H54 (cell line): ENCODE measurements at places on chromosomes 12 and 14.
A peak's percentile ranks its signal among the peaks of the same experiment; 100 is the strongest.

- DNase-seq = no peak
Measured at GRCh38 chr14:59236195-59236594, 47.7 kb downstream of the DAAM1 start.

- DNase-seq = no peak
Measured at GRCh38 chr12:57889500-57889989, 43.0 kb upstream of the CTDSP2 start.

DNA sequence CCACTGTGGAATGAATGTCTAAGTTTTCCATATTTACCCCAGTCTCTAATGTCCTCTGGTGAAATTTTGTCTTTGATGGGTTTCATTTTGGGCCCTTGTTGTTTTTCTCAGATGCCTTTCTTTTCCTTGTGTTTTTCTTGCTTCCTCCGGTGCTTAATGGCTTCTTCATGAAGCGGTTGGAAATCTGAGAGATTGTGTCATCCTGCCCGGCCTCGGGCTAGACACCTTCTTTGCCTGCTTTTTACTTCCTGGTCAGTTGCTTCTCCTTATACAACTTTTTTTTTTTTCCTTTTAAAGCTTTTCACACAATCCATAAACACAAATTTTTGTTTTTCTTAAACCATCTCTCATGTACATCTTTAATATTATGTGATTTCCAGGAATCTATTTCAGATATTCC is 7.1 kb downstream of the ETV6 start:
- no peak for DNase-seq

- no peak for DNase-seq
Measured at GRCh38 chr12:67515679-67516340, 132.7 kb upstream of the DYRK2 start.

DNA sequence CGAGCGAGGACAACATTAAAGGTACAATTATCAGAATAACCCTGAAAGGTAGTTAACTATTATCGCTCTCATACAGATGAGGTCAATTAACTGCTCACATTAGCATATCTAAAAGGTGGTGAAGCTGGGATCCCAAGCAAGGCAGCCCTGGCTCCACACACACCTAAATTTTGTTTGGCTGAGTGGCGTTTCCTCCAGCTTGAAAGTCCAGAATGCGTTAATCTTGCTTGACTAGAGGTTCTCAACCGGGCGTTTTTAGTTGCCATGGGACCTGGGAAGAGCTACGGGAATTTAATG is 531 bp downstream of the DLGAP5 start:
- DNase-seq = no peak

DNA sequence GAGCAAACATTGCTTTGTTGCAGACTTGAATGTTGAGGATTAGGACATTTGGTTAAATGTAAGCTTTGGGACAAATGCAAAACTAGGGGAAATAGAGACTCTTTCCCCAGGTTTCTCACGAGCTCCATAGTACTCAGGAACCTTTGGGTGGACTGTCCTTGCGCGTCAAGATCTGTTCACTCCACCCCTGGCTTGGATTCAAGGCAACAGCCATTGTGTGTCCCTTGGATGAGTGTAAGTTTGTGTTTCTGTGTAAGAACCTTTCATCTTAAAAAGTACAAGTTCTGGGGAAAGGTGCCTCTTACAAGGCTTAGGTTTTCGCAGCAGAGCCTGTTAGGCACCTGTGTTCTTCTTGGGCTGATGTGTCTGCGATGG is 3.7 kb downstream of the SUSD6 start:
- DNase-seq = no peak

DNA sequence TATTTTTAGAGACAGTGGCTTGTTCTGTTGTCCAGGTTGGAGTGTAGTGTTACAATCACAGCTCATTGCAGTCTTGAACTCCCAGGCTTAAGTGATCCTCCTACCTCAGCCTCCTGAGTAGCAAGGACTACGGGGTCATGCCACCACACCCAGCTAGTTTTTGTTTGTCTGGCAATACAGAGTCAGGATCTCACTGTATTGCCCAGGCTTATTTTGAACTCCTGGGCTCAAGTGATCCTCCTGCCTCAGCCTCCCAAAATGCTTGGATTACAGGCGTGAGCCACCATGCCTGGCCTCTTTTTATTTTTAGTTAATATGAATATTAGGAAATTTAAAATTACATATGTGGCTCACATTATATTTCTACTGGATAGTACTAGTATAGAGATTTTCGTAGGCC is 28.9 kb downstream of the PPTC7 start:
- no peak for DNase-seq

DNA sequence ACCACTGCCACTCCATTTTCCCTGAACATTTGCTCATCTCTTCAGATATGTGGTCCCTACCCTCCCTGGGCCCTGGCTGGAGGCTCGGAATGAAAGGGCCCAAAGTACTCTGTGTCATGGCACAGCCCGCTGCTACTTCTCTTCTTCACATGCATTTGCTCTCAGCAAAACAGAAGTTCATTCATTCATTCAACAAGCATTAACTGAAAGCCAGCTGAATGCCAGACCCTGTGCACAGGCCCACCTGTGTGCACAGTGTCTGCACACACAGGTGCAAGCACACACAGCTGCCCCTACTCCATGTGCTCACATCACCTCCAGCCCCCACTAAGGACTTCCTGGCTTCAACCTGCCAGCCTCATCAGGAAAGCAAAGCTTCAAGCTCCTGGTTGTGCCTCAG is 7.8 kb downstream of the WNT1 start:
- no peak for DNase-seq

- no peak for DNase-seq
Measured at GRCh38 chr12:93838193-93838592, 161.0 kb downstream of the CRADD start.

- peak; percentile 89 for DNase-seq
Measured at GRCh38 chr12:53974084-53975063, at the start of gene HOTAIR. Gene HOTAIR (minus strand): TSS chr12:53974954.

GRCh38 chr14:71166180-71166837 is 259.1 kb downstream of the PCNX1 start:
- no peak for DNase-seq

- no peak for DNase-seq
Measured at GRCh38 chr14:47261350-47261749, 414.1 kb downstream of the MDGA2 start.

DNA sequence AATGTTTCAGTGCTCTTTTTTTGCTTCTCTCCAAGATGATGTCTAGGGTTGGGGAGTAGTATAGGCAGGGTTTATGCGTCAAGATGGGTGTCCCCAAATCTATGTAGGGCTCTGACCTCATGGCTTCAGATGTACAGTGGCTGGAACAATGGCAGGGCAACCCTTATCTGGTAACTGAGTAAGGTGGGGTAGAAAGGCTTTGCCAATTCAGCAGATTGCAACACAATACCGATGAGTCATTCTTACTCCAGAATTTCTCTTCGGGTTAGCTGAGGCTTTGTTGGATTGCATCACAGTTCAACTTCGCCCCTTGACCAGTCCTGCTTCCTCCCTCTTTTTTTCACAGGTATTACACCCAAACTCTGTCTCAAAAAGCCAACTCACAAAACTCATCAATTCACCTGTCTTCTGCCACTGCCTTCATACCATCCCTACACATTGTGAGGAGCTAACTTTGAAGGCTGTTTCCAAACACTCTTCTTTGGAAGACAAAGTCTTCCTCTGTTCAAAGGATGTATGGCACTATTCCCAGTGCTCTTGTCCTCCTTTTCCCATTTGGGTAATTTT is 190.2 kb upstream of the CNOT2 start:
- DNase-seq = peak; percentile 14

DNA sequence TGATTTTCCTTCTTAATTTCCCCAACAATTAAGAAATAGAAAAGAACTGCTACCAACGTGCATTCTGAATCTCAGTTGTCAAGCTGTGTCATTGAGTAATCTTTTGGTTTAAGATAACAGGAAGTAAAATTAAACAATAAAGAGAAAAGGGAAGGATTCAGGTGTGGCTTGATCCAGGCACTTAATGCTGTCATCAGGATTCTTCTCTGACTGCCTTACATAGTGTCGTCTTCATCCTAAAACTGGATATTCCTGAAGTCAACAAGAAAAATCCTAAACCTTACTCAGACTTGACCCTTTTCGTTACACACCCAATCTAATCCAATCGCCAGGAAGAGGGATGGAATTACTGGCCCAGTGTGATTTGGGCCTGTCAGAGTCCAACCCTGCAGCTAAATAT is 443.8 kb downstream of the MED13L start:
- no peak for DNase-seq

GRCh38 chr12:132593071-132593470 is 17.3 kb downstream of the LRCOL1 start:
- DNase-seq = no peak

- DNase-seq = peak; percentile 17
Measured at GRCh38 chr12:120037851-120038250, 48.8 kb downstream of the BICDL1 start.

DNA sequence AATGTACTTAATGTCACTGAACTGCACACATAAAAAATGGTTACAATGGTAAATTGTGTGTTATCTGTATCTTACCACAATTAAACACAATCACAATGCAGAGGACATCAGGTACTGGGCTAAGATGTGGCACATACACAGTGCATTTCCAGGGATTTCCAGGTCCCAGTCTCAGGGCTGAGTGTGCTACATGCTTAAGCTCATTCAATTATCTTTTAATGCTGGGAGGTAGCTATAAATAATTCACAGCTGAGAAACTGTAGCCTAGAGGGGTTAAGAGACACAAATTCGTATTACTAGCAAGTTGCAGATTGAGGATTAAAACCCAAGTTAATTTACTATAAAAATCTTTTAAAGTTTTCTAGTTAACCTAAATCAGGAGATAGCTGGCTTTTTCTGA is 67.1 kb downstream of the CRACR2A start:
- DNase-seq = no peak

DNA sequence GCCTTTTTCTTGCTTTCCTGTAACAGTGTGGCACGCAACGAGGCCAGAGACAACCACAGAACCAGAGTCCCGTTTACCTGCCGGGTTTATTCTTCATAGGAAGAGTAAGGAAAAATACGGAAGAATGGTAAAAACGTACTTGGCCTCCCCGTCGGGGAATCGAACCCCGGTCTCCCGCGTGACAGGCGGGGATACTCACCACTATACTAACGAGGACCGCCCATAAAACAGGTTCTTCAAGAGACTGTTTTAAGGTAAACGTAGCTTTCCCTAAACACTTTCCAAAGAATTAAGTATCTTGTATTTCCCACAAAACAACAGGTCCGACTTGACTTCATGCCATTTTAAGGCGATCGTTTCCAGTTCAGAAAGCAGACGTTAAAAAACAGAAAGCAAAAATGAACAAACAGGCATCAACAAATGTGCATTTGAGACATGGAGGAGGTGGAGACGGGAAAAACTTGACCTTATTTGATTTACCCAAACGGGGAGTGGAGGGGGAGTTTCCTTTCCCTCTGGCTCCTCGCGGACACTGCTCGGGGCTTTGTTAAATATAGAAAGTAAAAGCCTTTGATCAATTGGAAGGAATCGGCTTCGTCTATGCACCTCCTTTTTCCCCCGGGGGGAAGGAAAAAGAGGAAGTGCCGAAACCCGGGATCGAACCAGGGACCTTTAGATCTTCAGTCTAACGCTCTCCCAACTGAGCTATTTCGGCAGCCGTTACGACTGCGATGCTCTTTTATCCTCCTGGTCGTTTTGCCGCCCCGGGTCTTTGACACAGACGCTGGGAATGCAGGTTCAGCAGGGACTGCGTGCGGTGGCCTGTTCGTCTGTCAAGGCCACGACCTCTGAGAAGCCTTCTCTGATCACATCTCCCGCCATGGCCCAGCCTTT is 13.0 kb upstream of the UBC start:
- DNase-seq = no peak

- DNase-seq = no peak
Measured at GRCh38 chr14:35844494-35844893, 18.4 kb downstream of the BRMS1L start.

DNA sequence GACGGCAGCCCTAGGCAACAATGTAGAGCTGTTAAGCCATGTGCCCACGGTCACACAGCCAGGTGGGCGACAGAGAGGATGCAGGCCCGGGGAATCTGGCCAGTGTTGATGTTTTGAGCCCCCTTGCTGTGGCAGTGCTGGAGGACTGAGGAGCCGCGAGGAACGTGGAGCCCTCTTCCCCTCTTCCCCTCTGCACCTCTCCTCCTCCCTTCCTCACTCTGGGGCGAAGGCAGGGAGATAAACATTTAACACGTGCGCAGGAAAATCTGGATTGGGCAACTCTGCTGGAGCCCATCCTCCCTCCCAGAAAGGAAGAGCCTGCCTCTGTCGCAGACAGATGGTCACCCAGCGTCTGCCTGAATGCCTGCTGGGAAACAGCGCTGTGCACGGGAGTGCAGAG is 376.8 kb downstream of the FUT8 start:
- no peak for DNase-seq

DNA sequence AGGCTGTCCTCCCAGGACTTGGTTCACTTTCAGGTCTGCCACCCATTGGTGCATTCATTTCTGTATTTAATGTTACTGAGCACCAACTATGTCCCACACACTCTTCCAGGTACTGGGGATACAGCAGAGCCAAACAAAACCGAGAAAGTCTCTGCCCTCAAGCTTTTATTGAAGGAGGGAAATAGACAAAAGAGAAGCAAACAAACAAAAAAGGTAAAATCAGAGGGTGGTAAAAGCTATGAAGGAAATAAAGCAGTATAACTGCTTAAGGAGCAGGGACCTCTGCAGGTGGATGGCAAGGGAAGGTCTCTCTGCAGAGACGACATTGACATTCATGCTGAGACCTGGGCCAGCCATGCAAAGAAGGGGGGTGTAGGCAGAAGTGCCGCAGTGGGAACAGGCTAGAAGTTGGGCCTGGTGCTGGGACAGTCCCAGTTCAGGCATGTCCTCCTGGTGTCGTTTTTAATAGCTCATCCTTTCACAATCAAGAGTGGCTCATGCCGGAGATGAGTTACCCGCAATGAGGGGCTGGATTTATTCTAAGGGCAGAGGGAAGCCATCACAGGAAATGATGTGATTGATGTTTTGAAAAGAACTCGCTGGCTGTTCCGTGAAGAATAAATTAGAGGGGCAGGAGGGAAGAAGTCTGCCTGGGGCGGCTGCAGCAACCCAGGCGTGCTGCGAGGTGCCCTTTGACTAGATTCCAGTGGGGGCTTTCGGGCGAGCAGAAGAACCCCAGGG is 72.8 kb downstream of the IRF2BPL start:
- DNase-seq = no peak

- DNase-seq = no peak
Measured at GRCh38 chr12:69509308-69509736, 39.1 kb downstream of the FRS2 start.

GRCh38 chr12:949453-950191 is at the start of gene RAD52:
Gene RAD52 (minus strand): TSS chr12:949694. CDS start chr12:933058, 16,636 bp downstream.
- peak; percentile 79 for DNase-seq

GRCh38 chr12:87169010-87169409 is 860.2 kb downstream of the C12orf50 start:
- DNase-seq = no peak

DNA sequence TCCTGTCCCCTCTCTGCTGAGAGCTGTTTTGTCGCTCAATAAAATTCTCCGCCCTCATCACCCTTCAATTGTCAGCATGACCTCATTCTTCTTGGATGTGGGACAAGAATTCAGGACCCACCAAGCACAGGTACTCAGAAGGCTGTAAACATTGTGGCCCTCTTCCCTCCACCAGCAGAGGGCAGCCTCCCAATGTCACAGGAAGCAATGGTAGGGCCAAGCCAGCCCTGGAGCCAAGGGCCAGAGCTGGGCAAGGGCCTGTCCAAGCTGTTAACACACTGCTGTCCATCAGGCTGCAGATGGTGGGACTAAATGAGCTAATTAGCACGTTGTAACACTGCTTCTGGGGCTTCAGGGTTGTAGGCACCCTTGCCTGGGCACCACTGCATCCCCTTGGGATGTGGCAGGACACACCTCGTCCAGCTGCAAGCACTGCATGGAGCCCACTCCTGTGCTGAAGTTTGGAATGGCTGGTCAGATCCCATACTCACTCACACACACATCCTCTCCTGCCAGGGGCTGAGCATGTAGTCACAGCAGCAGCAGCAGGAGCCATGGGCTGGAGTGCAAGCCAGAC is 62.7 kb upstream of the HECTD1 start:
- DNase-seq = no peak

GRCh38 chr12:473863-474577 is 14.3 kb downstream of the B4GALNT3 start:
- no peak for DNase-seq
